ENCODE measurements at places on chromosomes 12 and 14. TPM values are rescaled to one million over a fixed set of nuclear protein-coding genes. Genes with fewer than 3 reads are reported as not detected.

LRP1-AS gene
- total RNA-seq: not detected

CCDC196 gene
- 5.4 TPM for total RNA-seq

ANKRD33 gene
- not detected for total RNA-seq

HOXC9 gene
- not detected for total RNA-seq

DNA sequence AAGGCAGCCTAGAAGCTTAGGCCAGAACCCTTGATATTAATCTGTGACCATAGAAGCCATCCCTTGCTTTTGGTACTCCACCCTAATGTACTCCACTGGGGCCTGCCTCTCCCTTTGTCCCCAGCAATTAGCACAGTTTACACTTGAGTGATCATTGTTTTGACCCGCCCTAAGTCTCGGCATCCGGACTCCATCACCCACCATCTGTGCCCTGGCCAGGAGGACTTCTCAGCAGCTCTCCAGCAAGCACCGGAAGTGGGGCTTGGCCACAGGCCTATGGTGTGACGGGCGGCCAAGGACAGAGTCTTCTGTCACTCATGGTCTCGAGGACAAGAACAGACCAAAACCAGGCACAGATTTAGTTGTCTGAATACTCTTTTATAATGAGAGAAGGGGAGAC, 126.5 kb upstream of the NTF3 start:
- DNase-seq: no peak

- no peak for DNase-seq
Observed at GRCh38 chr12:2528001-2528400, 266.8 kb upstream of the FKBP4 start.

GRCh38 chr12:94042321-94042720, 106.1 kb upstream of the PLXNC1 start:
- DNase-seq: no peak

DNA sequence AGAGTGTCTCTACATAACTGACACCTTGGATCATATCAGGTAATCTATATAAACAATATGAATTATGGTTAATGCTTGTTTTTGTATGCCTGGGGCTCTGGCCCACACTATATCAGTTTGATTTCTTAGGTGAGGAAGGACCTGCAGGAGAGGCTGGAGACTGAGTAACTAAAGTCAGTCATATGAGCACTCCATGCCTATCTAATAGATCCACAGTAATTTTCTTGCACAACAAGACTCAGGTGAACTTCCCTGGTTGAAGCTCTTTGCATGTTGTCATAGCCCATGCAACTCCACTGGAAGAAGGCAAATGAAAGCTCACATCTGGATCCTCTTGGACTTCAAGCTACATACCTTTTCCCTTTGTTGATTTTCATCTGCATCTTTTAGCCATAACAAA, 62.3 kb downstream of the CDK17 start:
- no peak for DNase-seq

DNA sequence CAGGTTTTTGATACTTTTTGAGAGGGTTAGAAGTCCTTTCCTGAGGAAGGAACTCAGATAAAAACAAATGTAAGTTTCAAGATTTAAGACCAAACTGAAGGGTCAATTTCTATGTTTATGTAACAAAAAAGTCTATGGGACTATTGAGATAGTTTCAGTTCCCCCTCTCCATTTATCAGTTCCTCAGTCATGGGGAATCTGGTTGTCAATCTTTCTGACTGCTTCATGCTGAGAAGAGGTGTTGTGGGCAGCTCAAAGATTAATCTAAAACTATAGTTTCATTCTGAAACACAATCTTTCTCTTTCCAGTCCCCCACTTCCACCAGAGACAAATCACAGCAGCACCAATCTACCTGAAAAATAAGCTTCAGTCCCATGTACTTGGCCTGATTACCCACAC, 93.7 kb downstream of the KCNMB4 start:
- no peak for DNase-seq
